CD4-positive, alpha-beta T cell treated with Interleukin-6 for 4 hours (primary cell): ENCODE measurements at places on chromosomes 6 and 20.
A peak's percentile ranks its signal among the peaks of the same experiment; 100 is the strongest.

DNA sequence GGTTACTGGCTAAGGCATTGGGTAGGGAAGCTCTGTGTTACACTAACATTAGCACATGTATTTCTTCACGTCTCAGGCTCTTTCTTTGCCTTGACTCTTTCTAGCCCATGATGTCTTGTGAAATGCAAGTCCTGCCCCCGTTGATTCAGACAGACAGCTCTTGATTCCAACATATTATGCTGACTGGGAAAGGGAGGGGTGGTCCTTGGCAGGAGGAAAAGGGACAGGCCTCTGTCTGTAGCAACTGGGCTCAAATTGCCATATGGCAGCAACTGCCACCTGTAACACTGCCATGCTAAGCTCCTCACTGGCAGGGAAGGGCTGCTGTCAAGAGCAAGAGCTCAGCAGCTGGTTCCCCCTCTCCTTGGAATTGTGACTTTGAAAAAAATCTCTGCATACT is 5.7 kb upstream of the KCNK15 start:
- DNase-seq: no peak

- DNase-seq: peak; percentile 56
Observed at GRCh38 chr6:34414999-34415858, 10.6 kb downstream of the RPS10 start.

GRCh38 chr20:61649860-61650162 is 397.8 kb downstream of the CDH4 start:
- no peak for DNase-seq

DNA sequence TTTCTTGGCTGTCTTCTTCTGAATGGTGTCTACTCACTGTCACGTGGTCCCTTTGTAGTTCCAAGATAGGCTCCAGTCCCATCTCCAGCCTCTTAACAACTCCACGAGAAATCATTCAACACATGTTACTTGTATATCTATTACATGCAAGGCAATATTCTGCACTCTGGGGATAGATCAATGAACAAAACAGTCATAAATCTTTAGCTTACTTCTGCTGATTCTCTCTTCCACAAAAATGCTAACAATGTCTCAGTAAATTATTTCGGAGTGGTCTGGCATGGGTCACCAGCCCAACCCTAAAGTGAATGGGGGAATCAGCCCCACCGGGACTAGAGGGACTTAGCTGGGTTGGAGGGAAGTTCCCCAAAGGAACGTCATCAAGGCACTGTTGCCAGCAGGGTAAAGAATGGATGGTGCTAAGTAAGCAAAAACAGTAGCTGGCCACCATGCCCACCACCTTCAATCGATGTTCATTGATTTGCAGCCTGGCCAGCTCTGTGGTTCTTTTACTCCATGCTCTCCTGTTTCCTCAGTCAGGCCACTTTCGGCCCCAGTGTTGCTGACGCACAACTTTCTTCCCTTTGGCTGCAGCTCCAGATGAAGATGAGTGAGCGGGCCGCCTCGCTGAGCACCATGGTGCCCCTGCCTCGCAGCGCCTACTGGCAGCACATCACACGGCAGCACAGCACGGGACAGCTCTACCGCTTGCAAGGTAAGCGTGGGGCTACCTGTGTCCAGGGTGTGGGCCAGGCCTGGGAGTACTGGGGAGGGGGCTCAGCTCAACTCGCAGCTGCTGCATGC is 167.7 kb downstream of the DOK5 start:
- no peak for DNase-seq

- peak; percentile 69 for DNase-seq
Observed at GRCh38 chr6:158789115-158789917, 29.9 kb downstream of the EZR start.

DNA sequence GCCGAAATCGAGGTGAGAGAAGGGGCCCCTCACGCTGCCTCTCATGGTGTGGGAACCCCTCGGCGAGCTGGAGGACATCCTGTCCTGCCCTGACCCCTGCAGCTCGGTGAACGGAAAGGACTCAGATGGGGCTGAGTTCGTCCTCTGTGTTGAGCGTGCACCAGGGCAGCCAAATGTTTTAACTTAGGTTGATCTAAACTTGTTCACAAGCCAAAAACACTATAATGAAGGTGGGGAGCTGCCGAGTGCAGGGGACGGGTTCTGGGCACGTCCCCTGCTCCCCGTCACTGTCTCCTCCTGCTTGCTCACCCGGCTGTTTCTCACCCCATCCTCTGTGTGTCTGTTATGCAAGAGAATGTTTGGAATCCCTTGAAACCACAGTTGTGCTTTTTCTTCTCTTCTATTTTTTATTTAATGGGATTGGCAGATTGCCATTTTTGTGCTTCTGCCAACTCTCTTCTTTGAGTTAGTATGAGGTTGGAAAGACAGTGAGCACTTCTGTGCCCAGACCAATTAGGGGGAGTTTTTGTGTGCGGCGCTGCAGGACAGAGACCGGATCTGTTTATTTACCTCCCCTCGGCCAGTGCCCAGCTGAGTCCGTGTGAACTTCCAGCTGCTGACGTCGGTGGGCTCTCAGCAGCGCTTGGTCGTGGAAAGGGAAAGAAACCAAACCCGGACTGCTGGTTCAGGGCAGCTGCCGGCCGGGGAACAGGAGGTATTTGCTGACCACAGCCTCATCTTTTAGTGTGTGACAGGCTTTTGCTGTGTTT is 158.1 kb downstream of the DTNBP1 start:
- DNase-seq: no peak

GRCh38 chr6:98971303-98971702 is 23.6 kb upstream of the FBXL4 start:
- DNase-seq: no peak

GRCh38 chr6:42306439-42307140 is 88.9 kb upstream of the MRPS10 start:
- DNase-seq: no peak

- peak; percentile 19 for DNase-seq
Observed at GRCh38 chr6:125804264-125804663, 13.5 kb downstream of the NCOA7 start.

DNA sequence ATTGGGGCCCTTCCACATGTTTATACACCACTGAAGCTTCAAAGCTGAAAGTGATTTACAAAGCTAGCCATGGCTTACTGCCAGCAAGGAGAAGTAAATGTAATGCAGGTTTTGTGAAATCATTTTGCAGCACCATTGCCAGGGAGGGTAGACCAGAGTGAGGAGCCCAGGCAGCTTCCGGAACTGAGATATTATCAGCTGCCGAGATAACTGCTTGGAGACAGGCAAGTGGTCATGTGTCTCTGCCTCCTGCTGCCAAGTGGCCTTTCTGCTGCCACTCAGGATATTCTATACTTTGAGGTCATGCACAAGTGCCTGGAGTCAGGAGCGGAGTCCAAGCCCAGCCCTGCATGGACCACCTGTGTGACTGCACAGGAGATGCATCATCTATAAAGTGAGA is 160.2 kb downstream of the SYNDIG1 start:
- no peak for DNase-seq
